Naive B cell (primary cell): ENCODE measurements at places on chromosomes 2 and 18.

DNA sequence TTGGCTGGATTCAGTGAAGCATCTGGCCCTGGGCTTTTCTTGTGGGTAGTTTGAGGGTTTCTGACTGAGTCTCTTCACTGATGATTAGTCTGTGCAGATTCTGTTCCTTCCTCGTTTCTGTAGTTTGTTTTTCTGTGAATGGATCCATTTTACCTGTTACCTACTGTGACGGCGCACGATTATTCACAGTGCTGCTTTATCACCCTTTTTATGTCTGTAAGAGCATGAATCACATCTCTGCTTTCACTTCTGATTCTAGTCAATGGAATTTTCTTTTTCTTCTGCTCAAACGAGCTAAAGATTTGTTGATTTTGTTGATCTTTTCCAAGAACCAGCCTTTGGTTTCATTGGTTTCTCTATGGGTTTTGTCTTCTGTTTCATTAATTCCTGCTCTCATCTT, 60.8 kb downstream of the SLC66A2 start:
- DNase-seq = no peak

- DNase-seq = no peak
These were observed 37.4 kb upstream of the GPC1 start for GRCh38 chr2:240397924-240398645.

DNA sequence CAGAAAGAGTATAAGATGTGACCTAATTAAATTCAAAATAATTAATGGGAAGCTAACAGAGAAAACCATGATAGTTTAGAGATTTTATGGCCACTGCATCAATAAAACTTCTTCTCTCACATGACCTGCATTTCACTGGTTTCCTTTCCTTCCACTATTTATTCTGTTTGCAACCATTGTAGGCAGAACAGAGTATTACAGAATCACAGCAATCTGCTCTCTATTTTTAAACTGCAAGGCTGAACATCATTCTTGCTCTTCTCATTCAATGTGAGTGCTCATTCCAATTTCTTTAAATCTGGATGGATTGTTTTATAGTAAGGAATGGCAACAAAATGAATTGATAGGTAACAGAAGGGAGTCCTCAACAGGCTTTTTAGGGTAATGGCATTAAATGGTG, 715.5 kb upstream of the RAB6C start:
- DNase-seq = no peak

DNA sequence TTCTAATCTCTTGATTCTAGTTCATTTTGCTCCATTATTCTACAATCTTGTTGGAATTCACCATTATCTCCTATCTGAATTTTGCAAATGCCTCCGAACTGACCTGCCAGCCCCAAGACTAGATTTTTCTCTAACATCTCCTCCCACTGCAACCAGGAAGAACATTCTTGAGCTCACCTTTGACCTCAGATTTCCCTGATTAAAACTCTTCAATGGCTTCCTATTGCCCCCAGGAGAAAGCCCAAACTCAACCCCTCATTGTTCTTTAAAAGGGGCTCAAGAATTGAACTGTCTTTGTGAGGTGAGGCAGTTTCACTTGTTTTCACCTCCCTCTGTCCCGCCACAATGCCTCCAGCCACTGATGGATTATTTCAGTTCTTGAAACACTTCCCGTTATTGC, 784.6 kb upstream of the ZEB2 start:
- DNase-seq = no peak

DNA sequence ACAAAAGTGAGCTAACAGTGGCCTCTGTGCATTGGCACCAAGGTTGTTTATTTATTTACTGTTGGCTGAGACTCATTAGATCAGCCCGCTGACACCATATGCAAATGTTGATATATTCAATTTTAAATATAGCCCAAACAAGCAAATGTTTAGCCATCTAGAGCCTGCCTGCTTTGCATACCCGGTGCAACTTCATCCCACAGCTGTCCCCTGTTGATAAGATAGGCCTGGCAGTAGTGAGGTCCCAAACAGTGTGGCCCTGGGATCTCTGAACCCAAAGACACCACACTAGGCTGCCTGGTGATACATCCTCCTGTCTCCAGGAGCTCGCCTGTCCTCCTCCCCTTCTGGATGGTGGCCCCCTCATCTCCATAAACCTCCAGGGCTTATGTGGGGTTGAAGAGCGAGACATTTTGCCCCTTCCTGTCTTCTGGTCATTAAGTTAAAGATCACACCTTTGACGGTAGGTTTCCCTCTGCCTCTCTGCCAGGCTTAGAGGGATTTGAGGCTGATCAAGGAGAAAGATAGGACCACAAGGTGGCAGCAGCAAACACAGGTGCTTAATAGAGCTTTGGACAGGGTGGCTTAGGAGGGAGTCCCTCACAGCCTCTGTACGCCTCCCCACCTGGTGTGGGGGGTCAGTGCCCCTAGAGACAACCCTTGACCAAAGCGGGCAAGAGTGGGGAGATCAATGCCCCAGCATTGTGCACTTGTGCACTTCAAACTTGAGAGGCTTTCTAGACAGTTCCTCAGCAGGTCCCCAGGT, 23.7 kb upstream of the MYO5B start:
- DNase-seq = peak; percentile 33

- no peak for DNase-seq
These were observed 156.7 kb upstream of the TFPI start for GRCh38 chr2:187710791-187711521.

GRCh38 chr18:49731860-49732311, 81.4 kb downstream of the ACAA2 start:
- DNase-seq = no peak

GRCh38 chr18:10877987-10878386, 271.4 kb downstream of the PIEZO2 start:
- no peak for DNase-seq

DNA sequence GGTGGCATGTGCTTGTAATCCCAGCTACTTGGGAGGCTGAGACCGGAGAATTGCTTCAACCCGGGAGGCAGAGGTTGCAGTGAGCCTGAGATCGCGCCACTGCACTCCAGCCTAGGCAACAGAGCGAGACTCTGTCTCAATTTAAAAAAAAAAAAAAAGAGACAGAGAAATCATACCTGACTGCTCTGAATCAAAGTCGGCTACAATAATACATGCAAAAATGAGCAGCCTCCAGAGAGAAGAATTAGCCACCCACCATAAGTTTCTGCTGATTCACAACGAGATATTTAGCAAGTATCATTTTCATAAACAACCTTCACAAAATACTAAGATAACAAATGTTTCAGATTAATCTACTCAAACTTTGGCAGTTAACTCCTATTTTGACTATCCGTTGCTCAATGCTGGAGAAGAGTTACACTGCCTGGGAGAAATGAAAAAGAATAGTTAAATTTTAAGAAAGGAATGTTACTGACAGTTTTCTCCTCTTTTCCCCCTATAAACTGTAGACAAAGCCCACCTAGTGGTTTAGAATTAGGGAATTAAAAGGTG, 1.5 kb downstream of the OSBPL1A start:
- DNase-seq = no peak

DNA sequence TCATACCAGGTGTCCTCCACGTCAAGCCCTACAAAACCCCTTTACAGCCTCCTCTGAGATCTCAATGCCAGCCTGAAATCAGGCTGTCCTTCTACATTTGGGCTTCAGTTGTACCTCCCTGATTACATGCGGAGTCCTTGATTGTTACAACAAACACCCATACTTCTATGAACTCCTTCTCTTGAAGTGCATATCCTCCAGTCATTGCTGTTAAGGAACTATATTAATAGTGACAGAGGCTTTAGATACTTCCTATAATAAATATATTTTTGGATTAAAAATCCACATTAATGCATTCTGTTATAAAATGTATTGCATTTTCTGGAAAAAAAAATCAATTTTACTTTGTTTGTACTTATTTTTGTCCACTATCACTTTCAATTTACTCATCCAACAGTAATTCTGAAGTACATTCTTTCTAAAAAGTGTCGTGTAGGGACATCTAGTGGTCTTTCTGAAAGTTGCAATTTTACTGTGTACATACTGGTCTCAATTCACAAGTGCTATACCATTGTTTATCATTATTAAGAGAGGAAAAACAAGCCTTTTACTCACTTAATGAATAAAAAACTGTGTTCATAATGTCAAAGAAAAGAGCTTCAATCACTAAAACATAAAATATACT, 316.4 kb downstream of the DSEL start:
- peak; percentile 12 for DNase-seq

DNA sequence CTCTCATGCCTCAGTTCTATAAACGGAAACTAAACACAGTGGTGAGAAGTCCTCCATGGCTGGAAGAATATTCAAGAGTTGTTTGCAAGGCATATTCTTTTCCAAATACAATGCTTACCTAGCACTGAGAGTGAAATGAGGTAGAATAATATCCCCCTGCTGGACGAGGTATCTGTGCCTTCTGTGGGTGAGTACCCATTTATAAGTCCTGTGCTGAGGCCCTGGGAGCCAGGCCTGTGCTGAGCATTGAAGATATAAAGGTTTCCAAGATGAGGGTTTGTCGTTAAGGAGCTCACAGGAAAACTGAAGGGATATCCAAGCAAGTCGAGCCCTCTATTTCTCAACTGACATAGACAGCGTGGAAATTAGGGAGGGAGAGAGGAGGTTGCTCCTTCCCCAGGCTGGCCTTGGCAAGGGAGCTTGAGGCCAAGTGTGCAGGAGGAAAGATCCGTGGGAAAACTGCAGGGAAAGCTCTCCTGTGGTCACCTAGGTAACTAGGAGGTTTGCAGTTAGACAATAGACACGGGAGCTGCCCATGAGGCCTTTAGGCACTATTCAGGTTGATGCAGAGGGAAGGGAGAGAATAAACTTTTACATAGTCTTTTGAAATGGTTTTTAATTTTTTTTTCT, 17.6 kb downstream of the PTPRM start:
- DNase-seq = no peak

- no peak for DNase-seq
These were observed 331.3 kb downstream of the SS18 start for GRCh38 chr18:25759111-25759510.

GRCh38 chr2:239245872-239246721, 154.7 kb downstream of the HDAC4 start:
- no peak for DNase-seq

DNA sequence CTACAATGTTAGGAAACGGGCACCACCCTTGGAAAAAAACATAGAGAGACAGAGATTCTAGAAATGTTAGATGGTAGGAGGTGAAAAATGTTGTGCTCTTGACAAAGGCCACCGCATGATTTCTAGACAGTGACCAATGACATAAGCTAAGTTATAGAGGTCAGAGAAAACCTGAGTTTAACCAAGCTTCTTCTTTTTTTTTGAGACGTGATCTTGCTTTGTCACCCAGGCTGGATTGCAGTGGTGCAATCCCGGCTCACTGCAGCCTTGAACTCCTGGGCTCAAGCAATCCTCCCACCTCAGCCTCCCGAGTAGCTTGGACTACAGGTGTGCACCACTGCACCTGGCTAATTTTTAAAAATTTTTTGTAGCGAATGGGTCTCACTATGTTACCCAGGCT, 13.0 kb downstream of the FER1L5 start:
- DNase-seq = no peak

GRCh38 chr2:41934329-41934958, 113.4 kb upstream of the PKDCC start:
- DNase-seq = no peak

DNA sequence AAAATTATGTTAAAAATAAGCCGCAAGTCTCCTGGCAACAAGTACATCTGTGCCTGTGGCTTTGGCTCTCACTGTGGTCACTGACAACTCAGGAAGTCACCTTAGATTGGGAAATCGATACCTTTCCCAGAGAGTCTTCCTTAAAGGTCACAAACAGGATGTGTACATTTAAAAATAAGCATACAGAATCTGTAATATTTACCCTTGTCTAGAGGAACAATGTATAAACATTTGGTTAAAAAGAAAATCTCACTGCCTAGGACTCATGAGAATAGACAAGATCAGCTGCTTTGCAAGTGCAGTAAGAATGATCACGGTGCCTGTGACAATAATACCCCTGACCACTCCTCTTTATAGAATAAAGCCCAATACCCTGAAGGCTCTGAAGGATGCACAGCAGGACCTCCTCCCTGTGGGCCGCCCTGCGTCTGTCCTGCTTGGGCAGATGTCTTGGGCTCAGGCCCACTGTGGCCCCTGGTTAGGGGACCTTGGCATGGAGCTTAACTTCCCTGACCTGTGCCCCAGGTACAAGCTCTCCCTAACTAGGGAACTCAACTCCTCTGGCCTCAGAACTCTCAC, 98.0 kb upstream of the MGAT4A start:
- DNase-seq = no peak

- no peak for DNase-seq
These were observed 4.9 kb upstream of the ST3GAL5 start for GRCh38 chr2:85893428-85894258.

DNA sequence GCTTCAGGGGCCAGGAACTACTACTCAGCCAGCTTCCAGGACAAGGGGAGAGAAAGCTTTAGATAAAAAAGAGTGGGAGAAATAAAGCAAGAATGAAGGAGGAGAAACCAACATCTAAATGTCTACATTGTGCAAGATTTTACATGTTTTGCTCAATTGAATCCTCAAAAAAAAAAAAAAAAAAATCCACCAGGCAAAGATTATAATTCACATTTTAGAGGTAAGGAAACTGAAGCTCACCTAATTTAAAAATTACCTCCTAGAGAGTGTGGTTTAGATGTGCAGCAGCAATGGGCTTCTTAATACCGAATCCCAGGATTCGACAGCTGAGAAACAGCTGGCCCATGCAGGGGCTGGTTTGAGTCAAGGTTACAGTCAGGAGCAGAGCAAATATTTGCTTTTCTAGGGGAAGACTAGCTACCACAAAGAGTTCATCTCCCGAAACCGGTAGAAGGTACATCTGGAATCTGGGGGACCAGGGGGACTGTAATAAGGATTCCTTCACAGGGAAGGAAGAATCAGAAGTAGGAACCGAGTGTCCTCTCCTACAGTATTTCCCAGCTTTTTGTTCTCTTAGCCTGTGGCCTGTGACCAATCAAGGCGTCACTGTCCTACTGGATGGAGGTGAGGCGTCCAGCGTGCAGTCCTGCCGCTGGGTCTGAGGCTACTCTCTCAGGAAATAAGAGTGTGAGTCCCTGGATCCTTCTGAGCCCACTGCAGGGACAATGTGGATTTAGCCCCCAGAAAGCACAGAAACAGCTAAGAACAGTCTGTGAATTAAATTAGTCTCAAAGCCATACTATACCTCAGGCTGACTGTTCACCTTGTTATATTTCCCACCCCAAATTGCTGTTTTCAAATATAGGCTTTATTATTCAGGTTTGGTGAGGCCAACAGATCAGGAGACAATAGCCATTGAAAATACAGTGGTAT, 42.3 kb downstream of the IL1R2 start:
- DNase-seq = no peak

DNA sequence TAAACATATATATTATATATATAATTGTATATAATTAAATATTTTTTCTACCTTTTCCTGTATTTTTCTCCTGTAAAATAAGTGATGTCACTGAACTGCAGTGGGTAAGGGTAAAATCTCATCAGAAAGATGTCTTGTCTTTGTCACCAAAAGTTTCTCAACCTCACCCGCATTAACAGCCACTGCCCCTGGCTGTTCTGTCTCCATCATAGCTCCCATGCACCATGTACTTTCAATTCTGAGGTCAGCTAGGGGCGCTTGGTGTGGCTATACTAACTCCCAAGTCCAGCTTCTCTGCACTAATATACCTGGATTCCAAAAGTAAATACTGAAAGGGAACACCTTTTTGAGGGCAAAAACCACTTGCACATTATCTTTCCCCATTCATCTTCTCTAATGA, 46.6 kb downstream of the MAP2 start:
- no peak for DNase-seq

- no peak for DNase-seq
These were observed 34.7 kb downstream of the FAM228A start for GRCh38 chr2:24209389-24210105.

- no peak for DNase-seq
These were observed 9.7 kb upstream of the ATG16L1 start for GRCh38 chr2:233241803-233242202.
